Right ventricle myocardium superior (tissue), 1 donor: ENCODE measurements at places on chromosomes 2 and 18.

DNA sequence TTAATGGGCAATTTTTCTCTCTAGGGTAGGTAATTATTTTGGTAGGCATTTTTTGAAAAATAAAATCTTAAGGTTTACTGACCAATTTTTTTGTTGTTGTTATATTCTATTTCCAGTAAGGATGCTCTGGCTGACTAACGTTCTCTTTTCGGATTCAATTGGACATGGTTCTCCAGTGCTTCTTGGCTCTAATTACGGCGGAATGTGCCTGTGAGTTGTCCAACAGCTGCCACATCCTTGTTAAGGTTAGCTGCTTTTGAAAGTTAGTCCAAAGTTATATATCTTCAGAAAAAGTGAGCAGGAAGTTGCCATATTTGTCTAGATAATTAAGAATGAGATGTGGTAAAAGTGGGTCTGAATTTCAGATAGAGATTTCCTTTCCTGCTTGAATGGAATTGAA lies 45.8 kb upstream of the SMIM21 start:
- DNase-seq, result no peak

DNA sequence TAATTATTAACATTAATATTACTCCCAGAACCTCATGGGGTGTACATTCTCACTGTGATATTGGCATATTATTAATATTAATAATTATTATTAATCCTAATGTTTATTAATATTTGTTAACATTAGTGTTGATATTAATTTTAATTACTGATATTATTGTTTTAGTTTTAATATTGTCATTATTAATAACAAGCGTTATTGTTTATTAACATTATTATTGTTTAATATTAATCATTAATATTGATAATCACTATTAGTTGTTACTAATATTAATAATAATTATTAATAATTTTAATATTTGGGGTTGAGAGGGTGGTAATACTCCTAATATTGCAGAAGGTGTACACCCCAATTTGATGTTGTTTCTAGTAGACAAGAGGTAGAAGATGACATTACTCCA lies 193.1 kb upstream of the XIRP2 start:
- no peak for DNase-seq

DNA sequence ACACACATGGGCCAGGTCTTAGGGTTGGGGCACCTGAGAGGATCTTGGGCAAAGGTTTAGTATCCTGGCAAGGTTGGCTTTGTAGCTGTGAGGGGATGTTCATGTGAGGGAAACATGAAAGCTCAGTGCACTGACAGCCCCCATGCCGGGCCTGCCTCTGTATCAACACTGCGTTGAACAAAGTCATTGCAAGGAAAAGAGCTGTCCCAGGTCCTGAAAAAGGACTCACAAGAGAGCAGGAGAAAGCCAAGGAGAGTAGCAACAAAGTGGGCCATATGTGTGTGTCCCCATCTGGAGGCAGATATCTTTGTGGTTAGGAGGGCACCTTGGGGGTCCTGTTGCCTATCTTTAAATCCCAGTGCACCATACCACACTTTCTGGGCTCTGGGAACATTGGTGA lies 237.8 kb upstream of the THSD7B start:
- DNase-seq, result no peak

- DNase-seq, result no peak
Measured at GRCh38 chr2:179701524-179702110, 159.8 kb downstream of the ZNF385B start.

- no peak for DNase-seq
Measured at GRCh38 chr2:212987492-212987891, 163.9 kb downstream of the IKZF2 start.

DNA sequence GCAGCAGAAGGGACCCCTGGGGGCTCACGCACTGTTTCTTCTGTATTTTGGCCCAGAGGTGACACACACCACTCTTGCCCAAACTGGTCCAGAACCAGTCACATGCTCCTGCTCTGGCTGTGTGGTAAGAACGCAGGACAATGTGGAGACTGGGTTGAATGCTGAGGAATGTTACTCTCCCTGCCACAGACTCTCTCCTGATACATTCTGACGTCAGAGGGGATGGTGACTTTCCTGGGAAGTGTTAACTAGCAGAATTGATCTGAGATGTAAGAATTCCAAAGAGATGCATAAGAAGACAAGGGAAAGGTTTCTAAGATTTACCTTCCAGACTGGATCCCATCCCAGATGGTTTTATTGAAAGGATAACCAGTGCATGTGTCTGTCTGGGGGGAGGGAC lies 100.8 kb downstream of the ASB1 start:
- DNase-seq, result no peak

DNA sequence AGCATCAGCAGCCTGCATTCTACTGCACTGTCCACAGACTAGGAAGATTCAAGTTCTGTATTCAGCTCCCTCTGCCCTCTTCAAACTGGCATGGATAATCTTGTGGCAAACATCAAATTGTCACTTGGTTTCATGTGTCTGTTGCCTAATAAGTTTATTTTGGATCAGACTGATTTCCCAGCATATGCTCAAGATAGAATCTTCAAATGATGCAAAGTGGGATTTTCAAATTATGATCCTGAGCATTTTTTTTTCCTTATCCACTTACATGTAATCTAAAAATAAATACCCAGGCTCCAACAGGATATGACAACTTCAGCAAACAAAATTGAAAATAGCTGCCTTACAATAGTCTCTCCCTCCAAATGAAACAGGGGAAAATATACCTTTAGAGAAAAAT lies 160.9 kb upstream of the VRK2 start:
- no peak for DNase-seq

DNA sequence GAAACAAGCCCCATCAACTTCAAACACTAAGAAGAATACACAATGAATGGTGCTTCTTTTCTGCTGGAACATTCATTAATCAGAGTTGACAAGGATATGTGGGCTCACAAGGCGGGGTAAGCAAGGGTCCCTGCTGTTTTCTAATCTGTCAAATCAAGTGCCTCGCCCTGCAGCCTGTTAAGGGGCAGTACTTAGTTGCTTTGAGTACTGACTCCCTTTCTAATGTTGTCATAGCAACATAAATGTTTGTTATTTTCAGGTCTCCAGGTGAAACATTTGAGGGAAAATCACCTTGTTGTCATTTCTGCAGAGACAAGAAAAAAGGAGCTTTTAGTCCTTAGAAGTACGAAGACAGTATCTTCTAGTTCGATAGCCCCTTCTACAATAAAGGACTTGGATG lies 284.7 kb upstream of the PKDCC start:
- DNase-seq, result no peak

DNA sequence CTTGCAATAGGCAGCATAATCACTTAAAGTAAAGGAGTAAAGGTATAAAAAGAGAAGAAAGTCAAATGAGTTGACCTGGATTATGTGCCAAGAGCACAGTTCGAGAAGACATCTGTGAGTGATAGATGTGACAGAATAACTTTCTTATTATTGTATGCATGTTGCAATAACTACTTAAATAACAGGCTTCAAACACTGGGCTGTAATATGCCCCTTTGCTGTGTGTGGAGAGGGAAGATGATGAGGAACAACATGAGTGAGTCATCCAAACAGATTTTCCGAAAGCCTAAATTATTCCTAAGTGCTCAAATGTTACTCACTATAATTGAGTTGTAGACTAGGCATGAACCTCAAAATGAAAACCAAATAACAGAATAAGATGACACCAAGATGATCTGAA lies 328.1 kb downstream of the EXOC6B start:
- no peak for DNase-seq

DNA sequence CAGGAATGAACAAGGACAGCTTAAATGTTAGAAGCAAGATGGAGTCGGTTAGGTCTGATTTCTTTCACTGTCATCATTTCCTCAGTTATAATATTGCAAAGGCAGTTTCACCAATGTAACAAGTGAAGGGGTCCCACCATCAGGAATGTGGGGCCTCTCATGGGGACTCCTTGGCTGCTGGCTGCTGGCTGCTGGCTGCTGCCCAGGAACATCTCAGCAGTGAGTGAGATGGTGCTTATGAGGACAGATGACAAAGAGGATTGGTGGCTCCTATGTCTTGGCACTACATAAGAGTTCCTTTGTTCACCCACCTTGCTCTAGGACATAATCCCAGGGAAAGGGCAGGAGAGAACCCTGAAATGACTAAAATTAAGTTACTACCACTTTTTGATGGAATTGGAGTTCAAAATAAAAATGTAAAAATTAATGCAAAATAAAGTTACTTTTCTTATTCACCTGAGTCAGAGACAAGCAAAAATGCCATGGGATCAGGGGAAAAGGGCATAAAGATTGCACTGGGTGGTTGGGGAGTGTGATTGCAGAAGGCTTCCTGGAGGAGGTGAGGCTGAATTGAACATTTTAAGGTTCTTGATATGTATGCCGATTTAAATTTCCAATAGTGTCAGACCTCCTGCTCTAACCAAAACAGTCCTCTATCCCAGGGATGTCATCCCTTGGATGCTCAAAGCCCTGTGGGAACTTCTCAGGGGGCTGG lies 23.4 kb downstream of the TMEM177 start:
- no peak for DNase-seq

- no peak for DNase-seq
Measured at GRCh38 chr2:184067502-184067901, 530.8 kb upstream of the ZNF804A start.

DNA sequence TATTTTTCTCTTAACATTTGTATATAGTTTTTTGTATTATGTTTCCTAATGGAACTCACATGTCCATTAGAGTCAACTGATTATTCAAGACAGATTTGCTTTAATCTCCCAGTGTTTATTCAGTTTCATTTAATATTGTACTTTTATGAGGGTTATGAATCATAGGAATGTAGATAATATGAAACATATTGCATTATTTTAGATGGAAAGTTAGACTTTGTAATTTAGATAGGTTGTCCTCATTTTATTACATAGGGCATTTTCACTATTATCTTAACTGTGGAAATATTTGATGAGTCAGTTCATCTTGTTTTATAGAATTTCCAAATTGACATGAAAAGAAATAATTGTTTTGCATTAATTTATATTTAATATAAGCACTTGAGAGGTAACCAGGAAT lies 240.8 kb downstream of the PLCL1 start:
- DNase-seq, result no peak

DNA sequence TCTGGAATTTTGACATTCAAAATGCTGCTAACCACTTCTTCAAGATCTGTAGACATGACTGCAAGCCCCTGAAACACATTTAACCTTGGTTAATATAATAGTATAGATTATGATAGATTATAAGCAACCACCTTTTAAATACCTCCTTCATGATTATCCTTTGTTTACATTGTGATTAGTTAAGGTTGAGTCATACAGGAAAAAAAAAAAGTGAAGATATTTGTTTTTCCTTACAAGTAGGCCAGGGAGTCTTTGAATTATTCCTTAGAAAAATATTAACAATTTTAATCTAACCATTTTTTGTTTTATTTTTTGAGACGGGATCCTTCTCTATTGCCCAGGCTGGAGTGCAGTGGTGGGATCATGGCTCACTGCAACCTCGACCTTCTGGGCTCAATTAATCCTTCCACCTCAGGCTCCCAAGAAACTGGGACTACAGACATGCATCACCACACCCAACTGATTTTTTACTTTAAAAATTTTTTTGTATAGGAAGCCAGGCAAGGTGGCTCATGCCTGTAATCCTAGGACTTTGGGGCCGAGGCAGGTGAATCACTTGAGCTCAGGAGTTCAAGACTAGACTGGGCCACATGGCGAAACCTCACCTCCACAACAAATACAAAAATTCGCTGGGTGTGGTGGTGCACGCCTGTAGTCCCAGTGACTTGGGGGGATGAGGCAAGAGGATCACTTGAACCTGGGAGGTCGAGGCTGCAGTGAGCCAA lies 99.4 kb downstream of the SLC39A10 start:
- no peak for DNase-seq

DNA sequence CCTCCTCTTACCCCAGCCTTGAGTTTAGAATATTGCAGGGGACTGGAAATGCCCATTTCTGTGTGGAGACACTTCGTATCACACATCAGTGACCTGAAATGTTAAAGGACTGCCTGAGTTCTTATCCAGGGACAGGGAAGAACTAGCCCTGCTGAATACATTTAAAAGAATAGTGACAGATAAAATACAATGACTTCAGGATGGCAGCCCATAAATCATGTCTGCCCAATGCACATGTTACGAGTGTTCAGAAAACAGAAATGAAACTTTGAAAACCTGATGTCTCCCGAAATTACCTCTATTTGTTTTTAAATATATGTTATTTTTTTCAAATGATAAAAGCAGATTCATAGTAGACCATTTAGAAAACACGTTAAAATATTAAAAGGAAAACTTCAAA lies 22.3 kb upstream of the RAB12 start:
- DNase-seq, result no peak

GRCh38 chr2:88452980-88453582 lies 588 bp upstream of the FOXI3 start:
- DNase-seq, result no peak

GRCh38 chr18:8800876-8801262 lies 95.5 kb downstream of the MTCL1 start:
- no peak for DNase-seq

DNA sequence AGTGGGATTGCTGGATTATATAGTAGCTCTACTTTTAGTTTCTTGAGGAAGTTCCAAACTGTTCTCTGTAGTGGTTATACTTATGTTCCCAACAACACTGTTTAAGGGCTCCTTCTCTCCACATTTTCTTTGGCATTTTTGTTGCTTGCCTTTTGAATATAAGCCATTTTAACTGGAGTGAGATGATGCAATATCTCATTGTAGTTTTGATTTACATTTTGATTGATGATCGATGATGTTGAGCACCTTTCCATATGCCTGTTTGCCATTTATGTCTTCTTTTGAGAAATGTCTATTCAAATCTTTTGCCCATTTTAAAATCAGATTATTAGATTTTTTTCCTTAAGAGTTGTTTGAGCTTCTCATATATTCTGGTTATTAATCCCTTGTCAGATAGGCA lies 243.3 kb downstream of the PTGR3 start:
- no peak for DNase-seq

GRCh38 chr18:57834616-57835015 lies 31.5 kb upstream of the ATP8B1 start:
- no peak for DNase-seq
